ENCODE measurements at places on chromosomes 16 and 17.

DNA sequence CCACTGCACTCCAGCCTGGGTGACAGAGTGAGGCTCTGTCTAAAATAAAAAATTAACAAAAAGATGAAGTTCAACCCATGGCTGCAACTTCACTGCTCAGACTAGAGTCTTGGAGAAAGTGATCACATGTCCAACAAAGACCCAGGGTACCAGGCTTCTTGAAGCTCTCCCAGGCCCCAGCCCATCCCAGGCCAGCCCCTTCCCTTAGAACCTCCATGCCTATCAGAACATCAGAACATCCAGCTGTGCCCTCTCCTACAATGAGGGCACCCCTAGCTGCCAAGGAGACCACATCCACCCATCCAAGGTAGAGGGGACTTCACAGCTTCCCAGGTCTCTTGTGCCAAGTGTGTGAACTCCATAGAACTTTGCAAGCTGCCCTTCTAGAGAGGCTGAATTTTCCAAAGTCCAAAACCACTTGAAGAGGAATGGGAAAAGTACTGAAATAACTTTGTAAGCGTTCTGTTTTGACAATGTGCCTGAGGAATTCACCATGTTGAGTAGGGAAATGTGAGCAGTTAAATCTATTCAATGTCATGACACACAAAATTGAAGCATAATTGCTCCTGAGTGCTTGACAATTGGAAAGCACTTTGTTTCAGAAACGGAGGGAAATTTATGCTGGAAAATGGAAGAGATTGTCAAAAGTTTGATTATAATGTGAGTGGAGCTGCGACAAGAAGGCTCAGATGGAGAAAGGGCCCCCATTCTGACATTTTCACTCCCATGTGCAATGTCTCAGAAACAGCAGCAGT lies 230.4 kb downstream of the ZNF423 start:
- no peak for DNase-seq

- DNase-seq, result no peak
Observed at GRCh38 chr17:56290101-56290801, 137.0 kb downstream of the ANKFN1 start.

DNA sequence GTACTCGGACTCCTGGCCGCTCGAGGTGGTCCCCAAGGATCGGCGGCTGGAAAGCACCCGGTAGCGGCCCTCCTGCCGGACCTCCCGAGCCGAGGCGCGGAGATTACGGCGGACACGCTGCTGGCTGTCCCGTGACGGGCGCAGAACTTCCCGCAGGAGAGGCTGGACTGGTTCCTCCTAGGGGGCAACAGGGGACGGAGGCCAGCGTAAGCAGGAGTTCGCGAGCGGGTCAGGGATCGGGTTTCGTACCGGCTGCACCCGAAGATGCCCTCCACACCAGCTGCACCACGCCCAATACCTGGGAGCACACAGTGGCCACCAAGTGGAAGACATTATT lies 341 bp downstream of the SLC7A6OS start:
- no peak for DNase-seq

DNA sequence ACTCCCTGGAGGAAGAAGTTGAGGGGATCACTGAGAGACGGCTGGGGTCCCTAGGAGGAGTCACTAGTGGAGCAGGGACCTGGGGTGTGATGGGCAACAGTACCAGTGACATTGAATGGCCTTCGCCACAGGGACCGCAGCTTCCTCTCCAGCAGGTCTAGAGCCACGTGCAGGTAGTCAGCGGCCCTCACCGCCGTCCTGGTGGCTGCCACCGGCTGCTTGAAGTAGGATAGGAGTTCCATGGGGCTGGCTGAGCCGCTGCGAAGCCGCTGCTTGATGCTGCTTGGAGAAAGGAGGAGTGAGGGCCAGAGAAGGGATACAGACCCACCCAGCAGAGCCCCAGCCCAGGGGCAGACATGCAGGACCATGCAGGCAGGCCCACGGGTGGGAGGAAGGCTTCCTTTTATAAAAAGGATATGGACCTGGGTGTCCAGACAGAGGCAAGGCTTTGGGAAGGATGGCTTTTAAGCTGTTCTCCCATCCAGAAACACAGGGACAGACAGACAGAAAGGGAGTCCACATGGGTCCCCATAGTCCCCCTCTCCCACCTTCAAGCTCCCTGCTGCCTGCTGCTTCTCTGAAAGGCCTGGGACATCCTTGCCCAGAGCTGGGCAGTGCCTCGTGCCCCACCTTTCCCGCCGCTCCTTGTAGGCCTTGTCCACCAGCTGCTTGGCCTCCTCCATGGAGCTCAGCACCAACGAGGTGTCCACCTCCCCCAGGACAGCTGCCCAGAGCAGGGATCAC lies 827 bp downstream of the MPO start:
- DNase-seq, result no peak

- no peak for DNase-seq
Observed at GRCh38 chr16:68985268-68985667, 120.2 kb upstream of the HAS3 start.

- DNase-seq, result no peak
Observed at GRCh38 chr16:73878611-73879010, 418.0 kb upstream of the PSMD7 start.

GRCh38 chr16:64629622-64630021 lies 492.2 kb downstream of the CDH11 start:
- no peak for DNase-seq
